Psoas muscle (tissue), 8 donors: ENCODE measurements at places on chromosomes 7 and 10. TPM values are rescaled to one million over a fixed set of nuclear protein-coding genes. Genes with fewer than 3 reads are reported as not detected.

DNA sequence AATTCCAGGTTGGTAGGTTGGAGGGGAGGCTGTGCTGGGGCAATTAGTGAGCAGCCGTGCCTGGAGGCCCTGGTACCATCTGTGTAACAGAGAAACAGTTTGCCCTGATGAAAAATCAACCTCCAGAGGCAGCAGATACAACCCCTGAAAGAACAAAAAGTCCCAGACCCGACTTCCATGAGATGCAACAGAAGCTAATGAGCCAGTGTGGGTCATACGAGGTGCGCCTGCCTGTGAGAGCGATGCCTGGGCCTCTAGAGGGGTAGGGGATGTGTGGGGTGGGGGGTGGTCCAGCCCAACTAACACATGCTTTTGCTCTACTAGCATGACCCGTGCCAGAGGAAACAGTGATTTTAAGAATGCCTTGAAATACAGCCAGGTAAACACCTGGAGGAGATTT is 39.3 kb downstream of the CELF2 start:
- DNase-seq: no peak

The EPO gene
- total RNA-seq: not detected

The HOXA5 gene
- 4.7 TPM for total RNA-seq

The ACTR3C gene
- total RNA-seq: 3.3 TPM

- DNase-seq: peak; percentile 80
Observed at GRCh38 chr7:105776068-105776790, 100.2 kb downstream of the ATXN7L1 start.

The PGAM2 gene
- 214 TPM for total RNA-seq

The PAPOLB gene
- not detected for total RNA-seq

The CNNM1 gene
- not detected for total RNA-seq

- no peak for DNase-seq
Observed at GRCh38 chr7:32569388-32570289, 74.3 kb downstream of the AVL9 start.

GRCh38 chr10:23362879-23363792 is 18.5 kb upstream of the C10orf67 start:
- no peak for DNase-seq

- DNase-seq: no peak
Observed at GRCh38 chr7:49294611-49295010, 370.3 kb downstream of the CDC14C start.

DNA sequence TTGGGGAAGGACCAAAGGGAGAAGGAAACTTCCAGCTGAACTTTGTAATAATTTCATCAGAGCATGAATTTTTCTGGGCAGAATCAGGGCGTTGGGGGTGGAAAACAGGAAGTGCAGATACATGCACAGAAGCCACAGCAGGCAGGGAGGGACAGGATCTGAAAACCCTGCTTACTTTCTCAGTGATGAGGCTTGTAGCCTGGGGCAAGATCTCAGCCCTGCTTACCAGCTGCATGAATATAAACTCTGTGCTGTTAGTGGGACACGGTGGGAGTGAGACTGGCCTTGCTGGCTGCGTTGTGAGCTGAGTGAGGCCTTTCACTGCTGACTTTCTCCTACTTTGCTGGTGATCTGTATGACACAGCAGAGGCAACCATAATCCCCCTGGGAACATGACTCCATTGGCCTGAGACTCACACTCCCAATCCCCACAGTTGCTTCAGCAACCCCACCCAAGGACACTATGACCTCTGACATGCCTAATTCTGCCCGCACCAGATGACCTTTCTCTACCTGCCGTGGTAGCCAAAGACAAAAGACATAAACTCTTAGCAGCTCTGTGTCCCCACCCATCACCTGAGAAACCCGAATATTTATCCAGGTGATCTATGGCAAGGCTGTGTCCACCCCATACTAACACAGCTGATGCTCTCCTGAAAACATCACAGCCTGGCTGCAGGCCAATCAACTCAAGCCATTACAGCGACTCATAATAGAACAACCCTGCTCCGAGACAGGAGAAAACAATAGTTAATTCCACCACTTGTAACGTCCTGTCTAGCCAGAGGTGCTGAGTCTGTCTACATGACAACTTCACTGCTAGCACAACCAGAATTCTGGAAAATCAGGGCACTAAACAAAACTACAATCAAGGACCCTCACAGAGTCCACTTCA is 190.7 kb upstream of the CHRM2 start:
- no peak for DNase-seq

The IMMP2L gene
- total RNA-seq: 19.2 TPM

The GNGT1 gene
- not detected for total RNA-seq

The C7orf57 gene
- total RNA-seq: not detected

- no peak for DNase-seq
Observed at GRCh38 chr7:4131063-4131462, 551.0 kb upstream of the FOXK1 start.

- no peak for DNase-seq
Observed at GRCh38 chr7:50822706-50823105, 40.0 kb upstream of the GRB10 start.

The CALML5 gene
- not detected for total RNA-seq

The TSPAN15 gene
- total RNA-seq: 6.3 TPM

The DNA2 gene
- total RNA-seq: 1.7 TPM

The GNG11 gene
- total RNA-seq: 9.9 TPM

The FBXO24 gene
- total RNA-seq: 1.1 TPM

The RNF32 gene
- total RNA-seq: not detected

The CCDC136 gene
- total RNA-seq: 9.4 TPM

- DNase-seq: no peak
Observed at GRCh38 chr10:119714484-119714816, 11.4 kb upstream of the INPP5F start.

The TAS2R3 gene
- total RNA-seq: 0.25 TPM

The TMEM236 gene
- 0.60 TPM for total RNA-seq

DNA sequence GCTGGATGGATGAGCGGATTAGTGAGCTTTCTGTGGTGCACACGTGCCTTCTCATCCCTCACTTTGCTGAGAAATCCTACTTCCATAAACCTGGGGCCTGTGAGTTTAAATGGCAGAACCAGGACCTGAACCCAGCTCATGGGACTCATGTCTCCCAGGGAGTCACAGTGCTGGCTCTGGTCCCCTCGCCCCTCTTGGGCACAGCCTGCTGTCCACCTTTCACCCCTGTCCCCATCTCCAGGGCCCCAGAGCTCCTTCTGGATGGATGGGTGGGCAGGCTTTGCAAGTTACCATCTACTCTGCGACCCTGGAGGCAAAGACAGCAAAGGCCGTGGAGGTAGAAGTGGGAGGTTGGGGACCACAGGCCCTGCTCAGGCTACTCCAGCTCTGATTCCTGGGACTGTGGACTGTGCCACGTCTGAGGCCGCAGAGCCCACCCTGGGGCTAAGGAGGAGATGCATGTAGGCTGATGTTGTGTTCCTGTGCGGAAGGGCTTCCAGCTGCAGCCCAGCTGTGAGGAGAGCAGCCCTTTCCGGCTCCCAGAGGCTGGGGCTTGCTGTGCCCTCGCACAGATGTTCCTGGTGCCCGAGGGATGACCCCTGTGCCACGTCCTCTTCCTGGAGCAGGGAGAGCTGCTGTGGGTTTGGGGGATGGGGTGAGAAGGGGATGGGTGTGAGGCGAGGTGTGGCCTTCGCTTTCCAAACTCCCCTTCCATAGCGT is 40.3 kb downstream of the PRF1 start:
- peak; percentile 29 for DNase-seq

GRCh38 chr7:116772423-116772863 is 89.9 kb upstream of the CAPZA2 start:
- no peak for DNase-seq

GRCh38 chr7:103119791-103120291 is 29.1 kb downstream of the NAPEPLD start:
- no peak for DNase-seq

- no peak for DNase-seq
Observed at GRCh38 chr10:103829838-103830465, 25.4 kb downstream of the SH3PXD2A start.

DNA sequence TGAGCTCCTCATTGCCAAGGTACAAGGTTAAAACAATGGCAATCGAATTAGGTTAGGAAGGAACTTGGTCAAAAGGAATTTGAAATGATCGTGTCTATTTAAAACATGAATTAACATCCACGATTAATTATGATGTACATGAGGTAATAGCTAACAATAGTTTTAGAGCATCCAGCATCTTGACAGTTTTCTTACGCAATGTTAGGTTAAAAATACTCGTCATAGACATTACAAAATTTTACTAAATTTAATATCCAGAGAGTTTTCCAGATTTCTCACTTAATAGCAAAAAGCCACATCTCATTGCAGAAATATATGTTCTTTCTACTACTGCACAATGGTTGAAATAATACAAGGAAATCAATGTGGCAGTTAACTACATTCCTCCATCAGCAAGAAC is 22.6 kb downstream of the CUBN start:
- no peak for DNase-seq

DNA sequence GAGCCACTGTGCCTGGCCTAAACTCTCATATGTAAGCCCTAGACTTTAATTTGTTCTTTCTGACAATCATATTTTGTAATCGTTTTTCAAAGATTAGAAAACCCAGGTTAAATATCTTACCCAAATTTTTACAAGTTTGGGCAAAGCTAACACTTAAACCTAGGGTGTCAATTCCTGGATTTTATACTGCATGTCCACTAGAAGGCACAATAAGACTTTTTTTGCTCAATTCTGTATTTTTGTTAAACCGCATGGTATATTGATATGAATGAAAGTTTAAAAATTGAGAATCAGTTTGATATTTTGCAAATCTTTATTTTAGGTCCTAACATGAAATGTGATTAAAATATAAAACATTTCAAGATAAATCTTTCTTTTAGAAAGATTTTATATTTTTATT is 29.3 kb downstream of the DYNC2I1 start:
- no peak for DNase-seq

DNA sequence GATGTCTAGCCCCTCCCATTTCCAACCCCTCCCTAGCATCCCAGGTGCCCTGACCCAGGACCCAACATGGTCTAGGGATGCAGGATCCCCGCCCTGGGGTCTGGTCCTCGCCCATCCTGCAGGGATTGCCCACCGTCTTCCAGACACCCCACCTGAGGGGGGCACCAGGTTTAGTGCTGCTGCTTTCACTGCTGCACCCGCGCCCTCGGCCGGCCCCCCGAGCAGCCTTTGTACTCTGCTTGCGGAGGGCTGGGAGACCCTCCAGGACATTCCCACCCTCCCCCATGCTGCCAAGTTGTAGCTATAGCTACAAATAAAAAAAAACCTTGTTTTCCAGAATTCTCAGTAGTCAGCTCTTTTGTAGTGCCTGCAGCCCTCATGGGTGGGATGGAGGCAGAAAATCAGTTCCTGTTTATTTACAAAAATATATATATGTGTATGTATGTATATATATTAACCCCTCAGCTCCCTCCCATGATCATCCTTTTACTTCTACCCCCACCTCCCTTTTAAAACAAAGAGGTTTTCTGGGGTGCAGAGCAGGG is 9.7 kb downstream of the ZYX start:
- DNase-seq: no peak

GRCh38 chr10:58784361-58784760 is 271.7 kb downstream of the BICC1 start:
- no peak for DNase-seq

DNA sequence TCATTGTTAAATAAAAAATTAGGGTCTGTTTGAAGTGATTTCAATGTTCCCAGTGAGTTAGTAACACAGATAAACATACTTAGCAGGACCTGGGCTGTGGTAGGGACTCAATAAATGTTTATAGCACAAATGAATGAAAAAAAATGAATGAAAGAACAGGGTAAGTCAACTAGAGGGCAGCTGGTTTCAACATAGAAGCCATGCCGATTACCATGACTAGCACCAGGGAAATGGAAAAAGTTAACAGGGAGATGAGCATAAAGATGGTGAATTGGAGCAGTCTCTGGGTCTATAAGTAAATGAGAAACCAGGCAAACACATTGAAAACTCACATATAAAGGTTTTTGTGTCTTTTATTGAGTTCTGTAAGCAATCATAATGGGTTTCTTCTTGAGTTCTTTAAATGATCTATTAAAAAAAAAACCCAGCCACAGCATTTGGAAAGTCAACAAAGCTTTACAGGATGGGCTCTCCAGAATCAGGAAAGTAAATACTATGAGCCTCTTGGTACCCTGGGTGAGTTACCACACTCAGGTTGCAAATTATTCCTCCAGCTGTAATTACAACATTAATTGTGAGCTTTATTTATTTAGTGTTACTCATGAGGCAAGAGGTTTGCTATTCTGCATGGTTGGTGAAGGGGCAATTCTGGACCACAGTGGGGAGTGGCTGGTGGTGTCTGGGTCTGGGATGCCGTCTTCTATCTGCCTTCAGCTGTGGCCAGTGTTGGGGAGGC is 46.1 kb upstream of the MTPN start:
- no peak for DNase-seq

GRCh38 chr10:7090529-7090928 is 320.3 kb downstream of the SFMBT2 start:
- no peak for DNase-seq

The PILRA gene
- 2.3 TPM for total RNA-seq

GRCh38 chr7:39357648-39358047 is 208.6 kb upstream of the YAE1 start:
- no peak for DNase-seq

DNA sequence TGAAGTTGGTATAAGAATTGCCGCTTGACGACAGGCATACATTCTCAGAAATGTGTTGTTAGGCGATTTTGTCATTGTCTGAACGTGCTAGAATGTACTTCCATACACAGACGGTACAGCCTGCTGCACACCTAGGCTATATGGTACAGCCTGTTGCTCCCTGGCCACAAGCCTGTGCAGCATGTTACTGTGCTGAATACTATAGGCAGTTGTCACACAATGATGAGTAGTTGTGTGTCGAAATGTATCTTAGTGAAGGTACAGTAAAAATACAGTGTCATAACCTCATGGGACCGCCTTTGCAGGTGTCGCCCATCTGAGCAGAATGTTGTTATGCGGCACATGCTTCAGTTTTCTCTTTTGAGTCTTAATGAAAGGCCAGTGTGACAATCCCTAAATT is 66.5 kb downstream of the SHH start:
- no peak for DNase-seq

DNA sequence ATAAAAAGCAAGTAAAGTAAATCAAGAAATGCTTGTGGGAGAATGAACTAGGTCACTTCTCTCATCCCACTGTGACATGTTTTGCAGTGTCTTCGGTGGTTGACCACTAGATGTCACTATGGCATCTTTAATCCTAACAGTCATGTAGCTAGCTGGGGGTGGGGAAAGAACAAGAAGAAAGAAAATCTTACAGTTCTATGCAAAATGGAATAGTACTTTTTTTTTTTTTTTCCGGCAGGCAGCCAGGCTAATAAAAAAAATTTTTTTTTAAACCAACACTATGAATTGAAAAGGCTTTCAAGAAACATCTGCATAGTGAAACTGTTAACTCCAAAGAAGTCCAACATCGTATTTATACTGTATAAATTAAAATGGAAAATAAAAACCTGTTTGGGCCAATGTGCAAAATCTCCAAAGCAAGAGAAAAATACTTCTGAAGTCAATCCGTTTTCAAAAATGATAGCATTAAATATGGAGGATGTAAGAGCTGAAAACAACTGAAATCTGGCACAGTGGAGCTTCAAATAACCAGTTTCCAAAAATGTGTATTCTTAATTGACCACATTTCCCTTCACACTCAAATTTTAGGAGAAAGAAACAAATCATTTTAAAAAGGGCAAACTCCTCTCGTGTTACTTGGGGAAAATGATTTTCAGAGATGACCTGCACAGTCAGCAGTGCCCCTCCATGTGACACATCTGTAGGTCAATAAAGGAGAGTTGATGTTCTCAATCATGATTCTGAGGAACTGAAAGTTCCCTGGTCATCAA is 38.5 kb downstream of the CDK1 start:
- DNase-seq: no peak

The C10orf71 gene
- total RNA-seq: 142 TPM
